Hair follicular keratinocyte (primary cell): ENCODE measurements at places on chromosomes 2 and 18. TPM values are rescaled to one million over a fixed set of nuclear protein-coding genes. Genes with fewer than 3 reads are reported as not detected.

The B4GALT6 gene
- 5.2 and 7.7 TPM in 2 replicates for total RNA-seq

The C1GALT1C1L gene
- total RNA-seq: 0.08 TPM in 1 of 2 replicates, not detected in the other

The LYPD6B gene
- total RNA-seq: 1.9 and 4.9 TPM in 2 replicates

The THOC1 gene
- total RNA-seq: 21.0 and 34.4 TPM in 2 replicates

The CD28 gene
- total RNA-seq: not detected in 2 replicates

The IGFBP2 gene
- 2.4 and 52.5 TPM in 2 replicates for total RNA-seq
